ENCODE measurements at places on chromosomes 1 and 21.

GRCh38 chr1:229251185-229251584 is 19.7 kb upstream of the RAB4A start:
- no peak for DNase-seq

GRCh38 chr1:236154671-236155398 is 12.5 kb downstream of the GPR137B start:
- no peak for DNase-seq

- peak; percentile 60 for DNase-seq
These were observed 97.2 kb downstream of the ACTL8 start for GRCh38 chr1:17852383-17852782.

DNA sequence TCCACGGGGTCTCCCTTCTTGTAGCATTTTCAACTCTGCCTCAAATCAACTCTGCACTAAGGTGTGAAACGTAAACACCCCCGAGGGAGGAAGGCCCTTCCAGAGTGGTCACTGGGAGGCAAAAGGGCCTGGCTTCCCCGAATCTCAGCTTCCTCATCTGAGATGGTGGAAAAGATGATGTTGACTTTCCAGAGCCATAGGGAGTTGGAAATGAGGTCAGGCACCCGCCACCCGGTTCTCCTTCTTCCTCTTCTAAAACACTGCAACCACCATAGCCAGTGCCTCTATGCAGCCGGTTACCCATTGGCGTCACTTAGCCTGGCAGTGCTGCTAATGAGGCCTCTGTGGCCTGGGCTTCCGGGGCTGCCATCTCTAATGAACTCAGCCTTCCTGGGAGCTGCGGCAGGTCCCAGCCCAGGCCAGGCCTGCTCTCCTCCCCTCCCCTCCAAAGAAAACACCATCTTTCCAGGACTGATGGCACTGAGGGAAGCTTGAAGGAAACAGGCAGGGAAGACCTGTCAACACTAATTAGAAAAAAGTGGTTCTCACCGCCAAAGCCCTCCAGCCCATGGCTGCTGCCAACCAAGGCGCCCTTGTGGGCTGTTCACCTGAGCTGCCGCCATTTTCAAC is 175.0 kb downstream of the KAZN start:
- DNase-seq = no peak

DNA sequence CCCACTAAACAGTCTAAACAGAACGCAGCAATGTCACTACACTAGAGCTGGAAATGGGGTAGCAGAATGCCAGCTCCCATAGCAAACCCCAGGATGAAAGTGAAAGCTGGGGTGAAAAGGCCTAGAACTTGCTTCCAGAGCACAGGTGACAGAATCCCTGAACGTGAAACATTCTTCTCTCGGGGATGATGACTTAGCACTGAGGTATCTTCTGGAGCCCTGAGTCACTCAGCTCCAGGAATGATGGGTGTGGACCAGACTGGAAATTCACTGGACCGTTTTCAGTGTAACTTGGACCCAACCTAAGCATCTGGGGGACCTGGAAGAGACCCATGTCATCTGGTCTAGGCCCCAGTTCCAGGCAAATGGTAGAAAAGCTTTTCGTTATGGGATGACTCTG is 108.9 kb downstream of the CDC7 start:
- DNase-seq = no peak

GRCh38 chr1:199303035-199303434 is 664.2 kb downstream of the PTPRC start:
- no peak for DNase-seq

- no peak for DNase-seq
These were observed 27.3 kb upstream of the MED18 start for GRCh38 chr1:28301368-28302174.

DNA sequence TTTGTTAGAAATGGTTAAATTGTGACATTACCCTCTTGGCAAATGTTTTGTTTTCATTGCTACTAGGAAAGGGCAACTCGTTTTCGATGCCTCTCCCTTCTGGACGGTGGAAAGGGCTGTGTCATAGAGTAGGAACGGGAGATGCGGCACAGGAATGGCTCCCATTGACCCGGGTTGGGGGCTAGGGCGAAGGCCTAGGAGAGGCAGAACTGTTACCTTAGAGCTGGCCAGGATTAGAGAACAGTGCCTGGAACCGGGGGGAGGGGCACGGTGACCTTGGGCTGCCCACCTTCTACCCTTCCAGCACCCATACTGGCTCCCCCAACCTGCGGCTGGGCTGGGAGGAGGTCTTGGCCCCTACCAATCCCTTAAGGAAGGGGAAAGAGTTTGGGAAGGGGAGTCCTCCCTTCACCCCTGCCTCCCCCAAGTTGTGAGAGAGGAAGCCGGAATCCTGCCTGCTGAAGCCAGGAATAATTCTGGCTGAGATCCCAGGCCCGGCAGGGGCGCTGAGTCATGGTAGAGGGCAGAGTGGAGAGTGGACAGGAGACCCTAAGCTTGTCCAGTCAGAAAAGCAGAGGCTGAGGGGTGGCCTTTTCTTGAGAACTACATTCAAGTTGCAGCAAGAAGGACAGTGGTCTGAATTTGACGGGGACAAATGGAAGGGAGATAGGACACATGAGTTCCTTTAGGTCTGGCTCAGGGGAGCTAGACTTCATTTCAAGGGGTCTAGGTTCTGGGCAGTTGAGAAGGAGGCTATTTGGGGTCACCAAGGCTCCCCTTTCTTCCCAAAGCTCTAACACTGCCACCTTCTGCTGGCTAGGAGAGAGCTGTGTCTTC is 8.2 kb downstream of the LMNA start:
- DNase-seq = peak; percentile 54

DNA sequence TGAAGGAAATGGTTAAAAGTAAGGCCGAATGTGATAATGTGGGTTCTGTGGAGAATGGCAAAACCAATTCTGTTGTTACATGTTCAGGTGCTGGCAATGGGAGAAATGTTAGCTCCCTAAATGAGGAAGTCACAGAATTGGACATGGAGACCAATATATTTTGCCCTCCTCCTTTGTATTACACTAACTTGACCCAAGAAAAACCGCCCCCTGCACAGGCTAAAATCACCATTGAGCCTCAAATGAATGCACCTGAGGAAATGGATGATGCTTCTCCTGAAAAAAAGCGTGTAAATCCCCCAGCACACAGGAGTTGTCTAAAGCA is 932 bp downstream of the MAP10 start:
- DNase-seq = no peak

DNA sequence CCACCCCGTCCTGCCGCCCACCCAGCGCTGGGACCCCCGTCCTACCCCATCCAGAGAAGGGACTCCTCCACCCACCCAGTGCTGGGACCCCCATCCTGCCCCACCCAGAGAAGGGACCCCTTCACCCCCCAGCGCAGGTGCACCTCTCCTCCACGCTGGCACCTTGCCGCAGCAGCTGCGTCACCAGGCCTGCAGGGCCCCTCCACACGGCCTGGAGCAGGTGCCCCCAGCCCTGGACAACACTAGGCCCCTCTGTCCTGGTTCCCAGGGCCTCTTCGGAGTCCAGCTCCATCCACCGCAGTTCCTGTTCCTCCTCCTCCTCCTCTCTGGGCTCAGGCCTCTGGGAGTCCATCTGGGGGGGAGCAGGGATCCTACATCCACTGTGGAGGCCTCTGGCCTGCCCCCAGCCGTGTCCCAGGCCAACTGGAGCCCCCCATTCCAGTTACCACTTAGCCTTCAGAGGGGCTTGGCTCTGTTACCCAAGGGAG is 378 bp downstream of the ANKRD65 start:
- no peak for DNase-seq
